Suppressor macrophage treated with lipopolysaccharide for 1 hour (primary cell): ENCODE measurements at places on chromosomes 7 and 10.

DNA sequence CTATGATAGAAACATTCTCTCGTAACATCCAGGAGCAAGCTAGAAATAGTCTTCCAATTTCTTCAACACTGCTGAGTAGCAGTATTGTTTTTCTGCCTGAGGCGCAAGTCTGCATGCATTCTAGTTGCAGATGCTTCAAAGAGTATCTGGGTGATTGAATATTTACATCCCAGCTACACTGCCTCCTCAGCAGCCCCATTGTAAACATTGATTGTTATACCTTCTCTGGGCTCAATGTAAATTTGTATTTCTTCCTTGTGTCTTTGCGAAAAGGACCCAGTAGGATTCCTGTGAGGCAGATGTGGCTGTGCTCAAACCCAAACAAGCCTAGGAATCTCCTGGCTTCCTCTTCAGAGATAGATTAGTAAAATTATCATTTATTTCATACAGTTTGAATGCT, 320.7 kb downstream of the CDC14C start:
- DNase-seq = no peak

DNA sequence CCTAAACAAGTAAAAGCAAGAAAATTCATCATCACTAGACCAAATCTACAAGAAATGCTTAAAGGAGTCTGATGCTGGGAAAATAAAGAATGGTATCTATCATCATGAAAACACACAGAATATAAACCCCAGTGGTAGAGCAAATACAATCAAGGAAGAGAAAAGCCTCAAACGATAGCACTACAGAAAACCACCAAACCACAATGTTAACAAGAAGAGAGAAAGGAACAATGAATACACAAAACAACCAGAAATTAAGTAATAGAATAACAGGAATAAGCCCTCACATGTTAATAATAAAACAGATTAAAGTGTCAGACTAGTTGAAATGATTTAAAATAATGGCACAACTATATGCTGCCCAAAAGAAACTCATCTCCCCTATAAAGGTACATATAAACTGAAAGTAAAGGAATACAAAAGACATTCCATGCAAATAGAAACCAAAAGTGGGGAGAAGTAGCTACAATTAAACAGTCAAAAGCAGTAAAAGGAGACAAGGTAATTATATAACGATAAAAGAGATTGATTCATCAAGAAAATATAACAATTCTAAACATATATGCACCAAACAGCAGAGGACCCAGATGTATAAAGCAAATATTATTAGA, 77.3 kb downstream of the JMJD1C start:
- no peak for DNase-seq

GRCh38 chr10:89575031-89575430, 39.6 kb upstream of the SLC16A12 start:
- DNase-seq = no peak

DNA sequence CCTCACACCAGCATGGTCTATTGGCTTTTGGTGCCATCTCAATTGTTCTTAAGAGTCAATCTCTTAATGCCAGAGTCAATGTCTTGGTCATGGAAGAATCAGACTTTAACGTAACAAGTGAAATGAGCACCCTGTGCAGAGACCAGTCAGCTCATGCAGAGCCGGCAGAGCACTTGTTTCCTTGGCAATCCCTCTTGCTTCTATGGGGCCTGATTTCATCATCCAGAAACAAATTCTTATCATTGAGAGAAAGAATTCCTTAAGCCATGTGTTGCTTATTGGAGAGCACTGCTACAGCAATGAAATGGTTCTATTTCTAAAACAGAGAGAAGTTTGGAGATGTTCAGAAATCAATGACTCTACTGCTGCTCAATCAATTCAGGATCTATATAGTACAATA, 212.8 kb downstream of the IPMK start:
- no peak for DNase-seq

- no peak for DNase-seq
Observed at GRCh38 chr10:48442809-48443177, 136.3 kb downstream of the MAPK8 start.

DNA sequence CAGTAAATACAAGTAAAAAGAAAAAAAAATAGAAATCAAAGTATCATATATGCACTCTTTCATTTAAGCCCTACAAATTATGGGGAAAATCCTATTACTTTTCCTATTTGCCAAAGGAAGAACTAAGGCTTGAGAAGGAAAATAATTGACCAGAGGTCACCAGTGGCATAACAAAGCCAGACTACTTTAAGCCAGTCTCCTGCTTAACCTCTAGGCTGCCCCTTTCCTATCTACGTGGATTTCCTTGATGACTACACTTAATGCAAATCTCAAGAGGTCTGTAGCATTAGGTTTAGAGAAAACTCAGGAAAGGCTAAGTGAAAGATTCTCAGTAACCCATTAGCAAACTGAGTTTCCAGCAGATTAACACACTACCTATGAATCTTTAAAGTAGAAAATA, 49.8 kb downstream of the TPK1 start:
- no peak for DNase-seq

DNA sequence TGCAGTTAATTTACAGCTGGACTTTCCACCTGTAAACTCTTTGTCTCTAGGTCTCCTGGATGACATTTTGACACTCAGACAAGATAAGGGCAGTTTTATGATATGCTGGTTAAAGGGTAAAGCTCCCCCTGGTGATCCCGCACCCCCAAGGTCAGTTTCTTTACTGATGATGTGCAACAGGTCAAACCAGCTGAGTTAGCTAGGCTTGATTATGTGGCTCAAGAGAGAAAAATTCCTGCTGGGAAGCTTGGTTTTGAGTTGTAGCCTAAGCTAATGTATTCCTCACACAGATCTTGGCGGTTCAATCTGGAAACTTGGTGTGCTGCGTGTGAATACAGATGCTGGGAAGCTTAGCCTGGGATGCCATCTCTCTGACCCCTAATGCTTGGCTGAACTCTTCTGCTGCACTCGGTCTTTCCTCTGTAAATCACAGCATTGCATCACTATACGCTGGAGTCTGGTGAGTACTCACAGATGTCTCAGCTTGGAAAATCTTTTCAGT, 11.4 kb upstream of the AKR1D1 start:
- DNase-seq = peak; percentile 16
